Breast epithelium (tissue), 4 donors: ENCODE measurements at places on chromosomes 5 and 9. TPM values are rescaled to one million over a fixed set of nuclear protein-coding genes. Genes with fewer than 3 reads are reported as not detected.

The CTNND2 gene
- total RNA-seq: not detected

GRCh38 chr5:29697785-29698414 is 1495.6 kb upstream of the CDH6 start:
- no peak for DNase-seq
- no peaks in the 10 kb centered on the region for H3K4me1 ChIP-seq
- no peaks in the 10 kb centered on the region for H3K27me3 ChIP-seq
- no peak overlapping the region for H3K27ac ChIP-seq

The ZMAT2 gene
- 52.2 TPM for total RNA-seq

- H3K4me1 ChIP-seq: no peaks in the 10 kb centered on the region
- DNase-seq: no peak
- H3K4me3 ChIP-seq: no peak overlapping the region
- no peaks in the 10 kb centered on the region for H3K27me3 ChIP-seq
- no peak overlapping the region for H3K27ac ChIP-seq
- H3K36me3 ChIP-seq: no peaks in the 10 kb centered on the region
These were observed 303.2 kb upstream of the GRAMD2B start for GRCh38 chr5:126119887-126120442.

DNA sequence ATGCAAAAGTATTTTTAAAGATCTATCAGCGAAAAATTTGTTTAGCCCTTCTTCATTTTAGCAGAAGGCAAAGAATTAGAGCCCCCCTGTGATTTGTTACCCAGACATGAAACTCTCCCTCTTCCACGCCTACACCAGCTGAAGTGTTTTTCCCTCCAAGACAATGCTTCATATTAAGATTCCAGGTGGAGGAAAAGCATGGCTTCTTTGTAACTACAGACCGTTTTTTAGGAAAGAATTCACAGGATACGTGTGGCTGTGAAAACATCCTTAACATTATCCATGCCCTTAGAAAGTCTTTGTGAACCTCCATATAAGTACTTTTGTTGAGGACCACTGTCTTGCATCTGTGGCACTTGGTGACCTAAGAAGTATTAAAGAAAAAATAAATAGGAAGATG is 121.8 kb upstream of the MTAP start:
- H3K27me3 ChIP-seq: no peaks in the 10 kb centered on the region
- no peak for DNase-seq
- H3K4me3 ChIP-seq: no peak overlapping the region
- no peaks in the 10 kb centered on the region for H3K36me3 ChIP-seq
- no peak overlapping the region for H3K27ac ChIP-seq

GRCh38 chr5:85604378-85604777 is 1013.4 kb upstream of the COX7C start:
- DNase-seq: no peak
- H3K27me3 ChIP-seq: no peaks in the 10 kb centered on the region
- no peak overlapping the region for H3K4me3 ChIP-seq
- no peak overlapping the region for H3K27ac ChIP-seq

The ARL14EPL gene
- not detected for total RNA-seq

The C9orf50 gene
- total RNA-seq: not detected

DNA sequence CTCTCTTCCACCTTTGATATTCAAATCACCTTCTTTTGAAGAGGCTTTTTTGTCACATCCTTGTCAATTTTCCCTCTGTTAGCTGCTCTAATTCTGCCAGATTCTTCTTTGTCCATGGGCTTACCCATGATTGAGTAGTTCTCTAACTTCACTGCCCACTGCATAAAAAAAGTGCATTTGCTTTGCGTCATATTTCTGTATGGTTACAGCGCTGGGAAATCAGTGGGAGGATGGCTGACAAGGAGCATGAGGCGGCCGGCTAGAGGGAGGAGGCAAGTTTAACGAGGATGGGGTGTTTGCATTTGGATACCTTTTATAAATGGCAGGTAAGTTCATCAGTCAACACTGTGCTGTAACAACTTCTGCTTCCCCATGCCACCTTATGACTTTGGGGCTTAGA is 116.5 kb upstream of the LHFPL2 start:
- no peaks in the 10 kb centered on the region for H3K36me3 ChIP-seq
- H3K4me1 ChIP-seq: no peaks in the 10 kb centered on the region
- no peak overlapping the region for H3K4me3 ChIP-seq
- H3K27me3 ChIP-seq: no peaks in the 10 kb centered on the region

GRCh38 chr9:135116371-135116770 is 28.9 kb downstream of the OLFM1 start:
- no peaks in the 10 kb centered on the region for H3K27me3 ChIP-seq
- no peak overlapping the region for H3K4me3 ChIP-seq
- DNase-seq: no peak

GRCh38 chr9:18208166-18209059 is 265.5 kb upstream of the ADAMTSL1 start:
- no peak for DNase-seq
- no peak overlapping the region for H3K4me3 ChIP-seq
- H3K27ac ChIP-seq: no peak overlapping the region
- H3K4me1 ChIP-seq: no peaks in the 10 kb centered on the region

GRCh38 chr5:15132816-15133405 is 261.3 kb upstream of the ANKH start:
- no peak overlapping the region for H3K27ac ChIP-seq
- no peaks in the 10 kb centered on the region for H3K4me1 ChIP-seq
- H3K4me3 ChIP-seq: no peak overlapping the region
- no peak for DNase-seq
- no peaks in the 10 kb centered on the region for H3K36me3 ChIP-seq
- no peaks in the 10 kb centered on the region for H3K27me3 ChIP-seq

GRCh38 chr9:129285979-129286772 is 108.1 kb upstream of the IER5L start:
- no peak overlapping the region for H3K27ac ChIP-seq
- no peaks in the 10 kb centered on the region for H3K27me3 ChIP-seq
- H3K4me1 ChIP-seq: no peaks in the 10 kb centered on the region
- no peak overlapping the region for H3K4me3 ChIP-seq

The CARTPT gene
- not detected for total RNA-seq

The BRINP1 gene
- 27.5 TPM for total RNA-seq

DNA sequence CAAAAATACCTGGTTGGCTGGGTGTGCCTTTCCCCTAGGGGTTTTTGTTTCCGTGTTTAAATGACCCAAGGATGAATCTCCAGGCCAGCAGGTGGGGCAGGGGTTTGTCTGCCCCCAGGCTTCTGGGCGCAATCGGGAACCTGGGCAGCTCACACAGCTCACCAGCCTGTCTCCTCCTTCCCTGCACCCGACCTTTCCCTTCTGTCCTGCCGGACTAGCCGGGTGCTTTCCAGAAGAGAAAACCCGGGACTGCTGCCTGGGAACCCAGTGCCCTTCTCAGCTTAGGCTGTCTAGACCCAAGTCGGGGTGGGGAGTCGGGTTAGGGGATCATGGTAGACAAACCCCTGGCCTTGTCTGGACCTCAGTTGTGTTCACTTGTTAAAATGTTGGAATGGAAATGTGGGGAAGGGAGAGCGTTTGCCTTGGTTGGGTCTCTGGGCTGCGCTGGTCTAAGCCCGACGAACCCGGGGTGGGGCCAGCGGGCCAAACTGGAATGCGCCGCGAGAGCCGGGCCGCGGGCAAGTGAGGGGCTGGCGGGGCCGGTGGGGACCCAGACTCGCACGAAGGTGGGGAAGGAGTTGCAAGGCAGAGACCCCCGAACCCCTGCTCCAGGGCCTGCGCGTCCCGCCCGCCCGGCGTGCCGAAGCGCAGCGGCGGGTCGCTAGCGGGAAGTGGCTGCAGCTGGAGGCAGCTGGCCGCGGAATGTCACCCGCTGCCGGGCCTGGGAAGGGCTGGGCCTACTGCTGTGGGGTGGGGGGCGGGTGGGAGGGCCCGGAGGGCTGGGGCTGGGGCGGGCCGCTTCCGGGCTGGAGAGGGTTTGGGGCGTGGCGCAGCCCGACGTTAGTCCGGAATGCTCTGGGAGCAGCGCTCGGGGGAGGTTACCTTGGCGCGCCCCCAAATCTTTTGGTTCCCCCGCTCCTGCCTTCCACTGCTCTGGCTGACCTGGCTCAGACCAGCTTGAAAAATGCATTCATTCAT is 84.6 kb downstream of the DAB2IP start:
- H3K27me3 ChIP-seq: no peaks in the 10 kb centered on the region
- peaks cover 32% of the 10 kb centered on the region for H3K4me1 ChIP-seq
- H3K4me3 ChIP-seq: peak overlapping the region; percentile 66
- no peaks in the 10 kb centered on the region for H3K36me3 ChIP-seq

DNA sequence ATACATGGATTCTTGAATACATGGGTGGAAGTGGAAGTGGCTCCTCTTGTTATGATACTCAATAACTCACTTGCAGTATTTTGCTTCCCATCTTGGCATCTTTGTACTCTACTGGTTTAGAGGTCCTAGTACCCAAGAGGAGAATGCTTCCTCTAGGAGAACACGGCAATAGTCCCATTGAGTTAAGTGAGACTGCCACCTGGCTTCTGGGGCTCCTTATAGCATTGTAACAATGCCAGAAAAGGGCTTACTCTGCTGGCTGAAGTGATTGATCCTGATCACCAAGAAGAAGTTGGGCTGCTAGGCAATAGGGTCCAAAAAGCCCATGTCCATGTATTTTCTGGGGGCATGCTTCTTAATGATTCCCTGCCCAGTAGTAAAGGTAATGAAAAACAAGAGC is 627.6 kb upstream of the SGCD start:
- H3K36me3 ChIP-seq: no peaks in the 10 kb centered on the region
- H3K4me3 ChIP-seq: no peak overlapping the region
- no peaks in the 10 kb centered on the region for H3K4me1 ChIP-seq
- no peak overlapping the region for H3K27ac ChIP-seq
- H3K27me3 ChIP-seq: no peaks in the 10 kb centered on the region

DNA sequence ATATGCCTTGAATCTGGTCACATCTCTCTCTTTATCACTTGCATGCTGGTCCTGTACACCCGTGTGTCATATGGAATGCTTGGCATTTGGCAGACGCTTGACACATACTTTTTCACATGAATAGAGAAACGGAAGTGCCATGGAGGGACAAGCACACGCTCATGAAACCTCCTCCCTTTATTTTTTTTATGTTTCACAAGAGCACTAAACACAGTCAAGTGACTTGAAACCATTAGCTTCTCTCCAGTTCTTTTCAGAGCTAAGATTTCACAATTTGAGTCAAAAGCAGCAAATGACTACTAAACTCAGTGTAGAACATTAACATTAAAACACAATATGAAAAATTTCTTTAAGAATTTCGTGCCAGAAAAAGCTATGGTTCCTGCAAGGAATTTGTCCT is 151.1 kb downstream of the DOCK2 start:
- H3K36me3 ChIP-seq: no peaks in the 10 kb centered on the region
- H3K4me1 ChIP-seq: no peaks in the 10 kb centered on the region
- H3K27ac ChIP-seq: no peak overlapping the region
- no peak overlapping the region for H3K4me3 ChIP-seq
- no peak for DNase-seq
- no peaks in the 10 kb centered on the region for H3K27me3 ChIP-seq

DNA sequence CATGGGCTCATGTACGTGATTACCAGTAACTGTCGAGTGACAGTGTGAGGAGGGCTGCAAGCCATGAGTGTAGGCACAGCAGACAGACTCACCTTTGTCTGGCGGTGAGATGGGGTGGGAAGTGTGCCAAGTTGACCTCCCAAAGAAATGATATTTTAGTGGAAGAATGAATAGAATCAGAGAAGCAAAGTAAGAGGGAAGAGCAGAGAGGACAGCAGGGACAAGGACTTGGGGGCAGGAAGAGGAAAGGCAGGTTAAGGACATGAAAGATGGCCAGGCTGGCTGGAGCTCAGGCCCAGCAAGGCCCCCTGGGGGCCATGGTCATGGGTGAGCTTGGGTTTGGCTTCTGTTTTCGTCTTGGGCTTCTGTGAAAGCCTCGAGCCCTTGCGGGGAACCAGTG is 20.2 kb downstream of the TGFBI start:
- H3K4me1 ChIP-seq: no peaks in the 10 kb centered on the region
- H3K27me3 ChIP-seq: no peaks in the 10 kb centered on the region
- no peak overlapping the region for H3K4me3 ChIP-seq
- H3K27ac ChIP-seq: no peak overlapping the region
- no peak for DNase-seq

GRCh38 chr5:178434851-178435250 is 155.3 kb downstream of the COL23A1 start:
- H3K36me3 ChIP-seq: no peaks in the 10 kb centered on the region
- H3K27ac ChIP-seq: no peak overlapping the region
- DNase-seq: no peak
- no peak overlapping the region for H3K4me3 ChIP-seq
- no peaks in the 10 kb centered on the region for H3K4me1 ChIP-seq
- no peaks in the 10 kb centered on the region for H3K27me3 ChIP-seq

The NME5 gene
- 1.9 TPM for total RNA-seq

The TMEM161B gene
- total RNA-seq: 28.5 TPM

The PCDHGA2 gene
- total RNA-seq: 6.2 TPM

The CTXN3 gene
- not detected for total RNA-seq

The GFI1B gene
- total RNA-seq: not detected

- no peak for DNase-seq
- H3K4me3 ChIP-seq: no peak overlapping the region
- H3K27me3 ChIP-seq: no peaks in the 10 kb centered on the region
These were observed 159.1 kb downstream of the HTR1A start for GRCh38 chr5:63803165-63803564.

- no peaks in the 10 kb centered on the region for H3K36me3 ChIP-seq
- H3K4me3 ChIP-seq: no peak overlapping the region
- H3K4me1 ChIP-seq: no peaks in the 10 kb centered on the region
These were observed 6.9 kb downstream of the ERMP1 start for GRCh38 chr9:5825895-5826622.

DNA sequence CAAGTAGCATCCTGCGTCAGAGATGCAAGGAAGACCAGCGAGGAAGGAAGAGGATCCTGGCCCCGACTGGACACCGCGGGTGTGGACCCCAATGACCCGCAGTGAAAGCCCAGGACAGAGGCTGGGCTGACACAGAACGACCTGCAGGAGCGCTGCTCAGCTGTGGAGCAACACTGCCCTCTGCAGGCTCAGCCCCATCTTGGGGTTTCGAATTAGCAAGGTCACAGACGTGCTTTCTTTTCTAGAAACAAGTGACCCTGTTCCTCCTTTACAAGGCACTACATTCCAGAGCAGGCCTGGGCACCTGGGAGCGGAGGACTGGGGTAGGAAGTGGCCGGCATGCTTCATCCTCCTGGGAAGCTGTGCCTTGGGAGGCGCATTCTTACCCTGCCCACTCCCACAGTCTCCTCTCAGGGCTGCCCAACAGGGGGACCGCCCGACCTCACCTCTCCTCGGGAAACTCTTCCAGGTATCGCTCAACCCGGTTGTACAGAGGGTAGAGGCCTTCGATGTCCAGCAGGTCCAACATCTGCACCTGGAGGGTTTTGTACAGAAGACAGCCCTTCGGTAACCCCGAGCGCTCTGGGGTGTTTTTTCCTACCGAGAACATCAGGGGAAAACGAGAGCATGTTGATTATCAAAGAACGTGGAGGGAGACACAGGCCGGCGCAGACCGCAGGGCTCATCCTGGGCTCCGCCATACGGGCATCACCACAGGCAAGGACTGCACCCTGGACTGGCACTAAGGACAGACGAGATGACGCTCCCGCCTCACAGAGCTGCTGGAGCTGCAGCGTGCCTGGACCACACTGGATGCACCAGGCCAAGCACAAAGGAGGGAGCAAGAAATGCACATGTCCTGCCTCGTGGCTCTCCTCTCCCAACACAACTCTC is 35.0 kb downstream of the IPPK start:
- no peaks in the 10 kb centered on the region for H3K36me3 ChIP-seq
- no peak overlapping the region for H3K4me3 ChIP-seq
- H3K27me3 ChIP-seq: no peaks in the 10 kb centered on the region
- peak overlapping the region; percentile 46 for H3K27ac ChIP-seq
- no peaks in the 10 kb centered on the region for H3K4me1 ChIP-seq

The TCF7 gene
- total RNA-seq: 6.6 TPM

The TMEFF1 gene
- total RNA-seq: 0.32 TPM
